ENCODE measurements at places on chromosomes 12 and 14. TPM values are rescaled to one million over a fixed set of nuclear protein-coding genes. Genes with fewer than 3 reads are reported as not detected.

DNA sequence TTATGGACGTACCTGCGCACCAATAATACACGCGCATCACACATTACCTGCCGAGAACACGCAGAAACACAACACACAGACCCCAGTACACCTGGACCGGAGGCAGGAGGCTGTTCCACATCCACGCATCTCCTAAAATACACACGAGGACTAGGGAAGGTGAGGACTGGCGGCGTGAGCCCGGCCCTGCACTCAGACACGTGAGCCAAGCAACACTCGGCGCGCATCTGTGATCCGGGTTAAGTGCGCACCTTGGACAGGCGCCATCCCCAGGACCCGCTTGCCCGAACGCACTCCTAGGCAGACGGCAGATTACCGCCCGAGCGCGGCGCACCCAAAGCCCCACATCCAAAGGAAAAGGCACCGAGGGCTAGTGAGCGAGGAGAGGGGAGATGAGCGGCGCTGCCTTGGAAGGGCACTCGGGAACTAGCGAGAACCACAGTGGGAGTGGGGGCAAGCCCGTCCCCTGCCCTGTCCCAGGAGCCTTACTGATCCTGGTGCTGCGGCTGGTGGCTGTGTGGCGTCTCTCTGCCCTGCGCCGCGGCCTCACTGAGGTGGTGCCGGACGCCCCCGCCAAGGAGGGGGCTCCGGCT, 417 bp downstream of the GLS2 start:
- peak; percentile 53 for ATAC-seq

DNA sequence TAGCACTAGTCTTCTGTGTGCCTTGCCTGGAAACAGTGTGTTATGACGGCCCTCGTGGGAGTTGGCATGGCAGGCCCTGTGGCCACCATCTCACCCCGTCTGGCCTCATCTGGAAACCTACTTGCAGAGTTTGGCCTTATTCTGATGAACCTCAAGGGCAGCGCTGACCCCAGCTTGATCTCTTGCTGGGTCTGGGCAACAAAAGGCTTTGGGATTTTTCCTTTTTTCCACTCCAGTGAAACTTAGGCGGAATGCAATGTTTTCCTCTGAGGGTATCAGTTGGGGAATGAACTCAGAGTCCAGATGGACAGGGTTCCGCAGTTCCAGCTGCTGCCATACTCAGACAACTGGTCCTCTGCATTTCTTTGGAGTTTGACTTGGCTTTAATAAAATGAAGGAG, 15.9 kb downstream of the CACNA1C start:
- ATAC-seq = no peak

GRCh38 chr12:82959821-82960220, 273.1 kb downstream of the TMTC2 start:
- ATAC-seq = no peak

- ATAC-seq = peak; percentile 67
These were observed 12.4 kb downstream of the CALM1 start for GRCh38 chr14:90409209-90409730.

GRCh38 chr14:19729763-19730162, 13.6 kb upstream of the OR4Q3 start:
- ATAC-seq = no peak

DNA sequence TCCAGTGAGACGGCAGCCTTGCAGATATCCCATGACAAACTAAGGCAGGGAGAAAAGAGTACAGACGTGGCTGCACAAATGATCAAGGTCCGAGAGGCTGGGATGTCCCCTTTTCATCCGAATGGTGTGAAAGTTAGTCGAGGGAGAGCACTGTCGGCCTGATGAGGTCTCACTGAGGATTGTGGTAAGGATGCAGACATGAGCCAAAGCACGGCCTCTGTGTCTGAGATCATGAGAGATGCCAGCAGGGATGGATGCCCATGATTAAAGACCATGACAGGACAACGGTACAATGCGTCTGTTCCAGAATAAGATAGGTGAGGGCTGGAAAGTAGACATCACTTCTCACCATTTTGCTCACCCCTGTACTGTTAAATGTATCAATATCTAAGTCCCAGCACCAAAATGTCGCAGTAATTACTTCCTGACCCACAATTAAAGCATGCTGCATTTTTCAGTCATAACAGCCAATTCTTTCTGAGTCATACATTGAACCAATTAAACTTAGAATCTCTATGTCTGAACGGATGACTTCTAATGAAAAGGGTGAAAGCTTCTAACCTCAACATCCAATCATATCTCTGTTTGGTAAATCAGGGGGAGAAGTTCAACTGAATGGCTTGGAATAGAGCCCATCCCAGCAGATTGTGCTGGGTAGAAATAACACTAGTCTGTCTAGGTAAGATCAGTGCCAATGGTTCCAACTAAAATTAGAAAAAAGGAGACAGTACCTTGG, 249.6 kb upstream of the SOX5 start:
- ATAC-seq = no peak

DNA sequence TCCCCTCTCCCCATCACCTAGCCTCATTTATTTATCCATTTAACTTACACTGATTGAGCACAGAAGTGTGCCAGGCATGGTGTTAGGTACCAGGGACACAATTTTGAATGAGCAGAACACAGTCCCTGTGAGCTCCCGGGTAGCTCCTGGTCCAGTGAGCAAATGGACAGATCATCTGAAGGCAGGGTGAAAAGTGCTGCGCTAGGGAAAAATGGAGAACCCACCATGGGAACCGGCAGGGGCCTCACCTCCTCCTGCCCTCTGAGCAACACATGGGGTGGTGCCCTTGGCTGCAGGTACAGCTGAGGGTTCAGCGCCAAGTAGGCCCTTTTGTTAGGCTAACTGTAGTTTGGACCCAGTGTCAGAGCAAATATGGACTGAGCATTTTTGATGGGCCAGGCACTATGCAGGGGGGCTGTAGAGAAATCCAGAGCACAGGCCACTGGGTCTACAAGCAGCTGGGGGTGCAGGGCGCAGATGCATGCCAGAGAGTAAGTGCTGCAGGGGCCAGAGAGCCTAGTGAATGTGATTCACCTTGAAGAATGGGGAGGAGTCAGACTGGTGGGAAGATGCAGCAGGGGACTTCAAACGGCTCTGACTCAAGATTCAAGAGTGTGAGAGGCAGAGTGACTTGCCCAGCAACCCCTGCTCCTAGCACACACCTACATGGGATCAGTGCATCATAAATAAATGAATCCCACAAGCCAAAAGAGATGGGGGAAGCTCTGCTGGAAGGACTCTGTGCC, 28.2 kb downstream of the LTBP2 start:
- ATAC-seq = peak; percentile 70

GRCh38 chr14:23439107-23439835, 3.8 kb upstream of the MYH7 start:
- ATAC-seq = no peak

DNA sequence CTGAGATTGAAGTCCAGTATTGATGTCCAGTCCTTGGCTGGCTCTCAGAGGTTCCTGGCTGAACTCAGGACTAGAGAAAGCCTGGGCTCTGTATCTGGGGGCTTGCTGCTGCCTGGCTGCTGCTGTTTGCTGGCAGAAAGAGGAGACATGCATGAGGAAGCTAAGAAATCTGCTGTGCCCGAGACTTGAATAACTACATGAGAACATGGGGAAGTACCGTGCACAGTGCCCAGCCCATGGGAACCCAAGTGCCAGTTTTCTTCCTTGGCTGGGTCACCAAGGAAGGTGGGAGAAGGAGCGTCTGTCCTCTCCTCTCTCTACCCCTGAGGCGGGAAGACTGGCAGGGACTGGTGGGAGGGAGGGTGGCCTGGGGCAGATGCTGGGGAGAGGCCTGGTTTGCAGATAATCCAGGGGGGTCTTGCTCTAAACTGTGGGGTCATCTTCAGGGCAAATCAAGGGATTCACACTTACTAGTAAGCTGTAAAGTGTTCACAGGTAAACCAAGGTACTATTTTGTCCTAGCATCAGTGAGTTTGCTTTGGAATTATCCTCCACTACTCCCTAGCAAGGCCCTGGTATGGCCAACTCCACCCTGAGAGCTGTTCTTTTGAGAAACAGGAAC, 13.8 kb upstream of the ZFP36L1 start:
- peak; percentile 52 for ATAC-seq

DNA sequence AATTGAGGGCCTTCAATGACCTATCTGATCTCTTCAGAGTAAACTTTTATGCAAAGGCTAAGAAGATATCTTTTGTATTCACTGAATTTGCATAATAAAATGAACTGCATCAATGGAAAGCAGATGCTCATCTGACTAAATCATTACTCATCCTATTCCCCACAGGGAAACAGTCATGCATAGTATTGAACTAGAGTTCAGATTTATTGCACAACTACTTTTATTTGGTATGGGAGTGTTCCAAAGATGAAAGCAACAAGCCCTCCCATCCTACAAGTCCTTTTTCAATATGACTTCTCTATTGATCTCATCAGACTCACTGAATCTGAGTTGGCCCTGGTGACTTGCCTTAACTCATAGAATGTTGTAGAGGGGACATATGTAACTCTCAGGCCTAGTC, 159.8 kb downstream of the KITLG start:
- peak; percentile 96 for ATAC-seq

DNA sequence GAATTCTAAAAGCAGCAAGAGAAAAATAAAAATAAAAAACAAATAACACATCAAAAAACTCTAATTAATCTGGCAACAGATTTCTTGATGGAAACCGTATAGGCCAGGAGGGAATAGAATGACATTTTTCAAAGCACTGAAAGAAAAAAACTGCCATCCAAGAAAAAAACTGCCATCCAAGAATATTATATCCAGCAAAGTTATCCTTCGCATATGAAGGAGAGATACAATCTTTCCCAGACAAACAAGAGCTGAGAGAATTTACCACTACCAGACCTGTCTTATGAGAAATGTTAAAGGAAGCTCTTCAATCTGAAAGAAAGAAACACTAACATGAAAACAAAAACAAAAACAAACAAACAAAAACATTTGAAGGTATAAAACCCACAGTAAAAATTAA, 214.8 kb downstream of the EMP1 start:
- no peak for ATAC-seq

DNA sequence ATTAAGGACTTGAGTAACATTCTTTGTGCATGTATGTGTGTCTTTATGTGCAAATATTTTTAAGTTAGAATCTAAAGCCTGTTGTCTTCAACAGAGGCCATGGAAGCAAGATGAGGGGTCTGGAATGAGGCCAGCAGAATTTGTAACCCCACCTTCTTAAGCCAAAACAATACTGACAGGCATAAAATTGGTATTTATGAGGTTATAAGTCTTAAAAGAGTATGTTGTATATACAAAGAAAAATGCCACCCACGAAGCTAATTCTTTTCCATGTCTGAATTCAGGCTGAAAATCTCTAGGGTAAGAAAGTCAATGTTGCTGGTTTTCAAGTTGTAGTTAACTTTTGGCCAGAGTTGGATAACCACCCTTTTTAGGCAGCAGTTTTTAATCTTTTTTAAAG, 86.2 kb upstream of the TMTC1 start:
- no peak for ATAC-seq

DNA sequence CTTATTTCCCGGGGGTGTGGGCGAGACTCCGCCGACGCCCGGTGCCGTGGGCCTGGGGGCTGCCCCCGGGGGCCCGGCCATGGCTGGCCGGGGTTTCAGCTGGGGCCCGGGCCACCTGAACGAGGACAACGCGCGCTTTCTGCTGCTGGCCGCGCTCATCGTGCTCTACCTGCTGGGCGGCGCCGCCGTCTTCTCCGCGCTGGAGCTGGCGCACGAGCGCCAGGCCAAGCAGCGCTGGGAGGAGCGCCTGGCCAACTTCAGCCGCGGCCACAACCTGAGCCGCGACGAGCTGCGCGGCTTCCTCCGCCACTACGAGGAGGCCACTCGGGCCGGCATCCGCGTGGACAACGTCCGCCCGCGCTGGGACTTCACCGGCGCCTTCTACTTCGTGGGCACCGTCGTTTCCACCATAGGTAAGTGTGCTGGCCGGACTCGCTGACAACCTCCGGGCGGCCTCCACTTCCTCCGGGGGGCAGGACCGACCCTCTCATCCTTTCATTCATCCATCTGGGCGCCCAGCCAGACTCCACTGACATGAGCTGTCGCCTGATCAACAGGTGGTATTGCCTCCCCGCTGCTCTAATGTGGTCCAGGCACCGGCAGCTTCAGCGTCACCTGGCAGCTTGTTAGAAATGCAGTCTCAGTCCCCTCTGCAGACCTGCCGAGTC, 467 bp downstream of the KCNK13 start:
- peak; percentile 46 for ATAC-seq

DNA sequence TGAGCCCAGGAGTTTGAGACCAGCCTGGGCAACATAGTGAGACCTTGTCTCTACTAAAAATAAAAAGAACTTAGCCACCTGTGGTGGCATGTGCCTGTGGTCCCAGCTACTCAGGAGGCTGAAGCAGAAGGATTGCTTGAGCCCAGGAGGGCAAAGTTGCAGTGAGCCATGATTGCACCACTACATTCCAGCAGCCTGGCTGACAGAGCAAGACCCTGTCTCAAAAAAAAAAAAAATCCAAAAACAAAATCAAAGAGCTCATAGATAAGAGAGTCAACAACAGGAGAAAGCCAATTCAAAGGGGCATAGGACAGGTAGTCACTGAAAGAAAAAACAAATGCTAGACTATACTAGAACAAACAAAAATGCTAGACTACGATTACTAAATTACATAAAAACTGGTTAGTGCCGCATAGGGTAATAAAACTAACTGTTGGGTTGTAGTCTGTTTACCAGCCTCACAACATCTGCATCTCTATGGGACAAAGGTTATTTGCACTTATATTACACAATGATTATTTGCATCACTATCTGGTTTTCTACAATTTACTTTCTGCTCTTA, 16.6 kb upstream of the EEA1 start:
- ATAC-seq = no peak

GAS2L3 gene
- total RNA-seq = 4.7 TPM

SOAT2 gene
- total RNA-seq = not detected

LRCOL1 gene
- 0.32 TPM for total RNA-seq

NELL2 gene
- 3.0 TPM for total RNA-seq

MYH6 gene
- total RNA-seq = not detected

KRT74 gene
- total RNA-seq = 0.12 TPM

CLEC4A gene
- total RNA-seq = 0.96 TPM

ZDHHC22 gene
- not detected for total RNA-seq

HOXC11 gene
- 0.08 TPM for total RNA-seq

ASPG gene
- 59.2 TPM for total RNA-seq

DNAI7 gene
- not detected for total RNA-seq

DENR gene
- total RNA-seq = 39.0 TPM

FOXG1 gene
- total RNA-seq = not detected

WSCD2 gene
- total RNA-seq = 0.32 TPM

AKAP3 gene
- total RNA-seq = 0.32 TPM

POLR3B gene
- 9.4 TPM for total RNA-seq
